ENCODE measurements at places on chromosomes 5 and 9. TPM values are rescaled to one million over a fixed set of nuclear protein-coding genes. Genes with fewer than 3 reads are reported as not detected.

Gene DIPK1B
- polyA plus RNA-seq, result 5.3 TPM

Gene FLT4
- polyA plus RNA-seq, result 2.3 TPM

Gene GLDC
- 1.4 TPM for polyA plus RNA-seq

Gene UTP15
- polyA plus RNA-seq, result 11.7 TPM

Gene HMMR
- polyA plus RNA-seq, result 0.45 TPM

Gene FAM221B
- not detected for polyA plus RNA-seq

Gene NIPAL4
- polyA plus RNA-seq, result 0.13 TPM

Gene MED10
- 49.1 TPM for polyA plus RNA-seq

Gene CDH18
- polyA plus RNA-seq, result 0.03 TPM

Gene SNCAIP
- 0.18 TPM for polyA plus RNA-seq

Gene EIF4EBP3
- polyA plus RNA-seq, result 43.8 TPM

Gene ALDOB
- polyA plus RNA-seq, result 0.48 TPM

Gene CD180
- polyA plus RNA-seq, result 0.06 TPM

Gene IRGM
- not detected for polyA plus RNA-seq

Gene FOXD4L6
- not detected for polyA plus RNA-seq

Gene CCDC171
- polyA plus RNA-seq, result 0.20 TPM

Gene BTNL3
- not detected for polyA plus RNA-seq

Gene ANKRD31
- not detected for polyA plus RNA-seq

Gene PAEP
- not detected for polyA plus RNA-seq

Gene FBXW11
- polyA plus RNA-seq, result 33.8 TPM

Gene GABRA1
- not detected for polyA plus RNA-seq

Gene PCDHB5
- 0.27 TPM for polyA plus RNA-seq

Gene NUP188
- polyA plus RNA-seq, result 9.8 TPM

Gene INSL6
- polyA plus RNA-seq, result not detected

Gene SPATA31A3
- polyA plus RNA-seq, result not detected

Gene CER1
- not detected for polyA plus RNA-seq

Gene ACOT12
- polyA plus RNA-seq, result not detected

Gene NDOR1
- polyA plus RNA-seq, result 6.3 TPM

Gene PCDHB13
- polyA plus RNA-seq, result 0.06 TPM

Gene SLC1A1
- 1.0 TPM for polyA plus RNA-seq

Measured in psoas muscle (tissue), 8 donors.